NCI-H2171 (cell line): ENCODE measurements at places on chromosomes 1 and 21.

GRCh38 chr1:21447311-21447710, 7.4 kb downstream of the NBPF3 start:
- DNase-seq: no peak

DNA sequence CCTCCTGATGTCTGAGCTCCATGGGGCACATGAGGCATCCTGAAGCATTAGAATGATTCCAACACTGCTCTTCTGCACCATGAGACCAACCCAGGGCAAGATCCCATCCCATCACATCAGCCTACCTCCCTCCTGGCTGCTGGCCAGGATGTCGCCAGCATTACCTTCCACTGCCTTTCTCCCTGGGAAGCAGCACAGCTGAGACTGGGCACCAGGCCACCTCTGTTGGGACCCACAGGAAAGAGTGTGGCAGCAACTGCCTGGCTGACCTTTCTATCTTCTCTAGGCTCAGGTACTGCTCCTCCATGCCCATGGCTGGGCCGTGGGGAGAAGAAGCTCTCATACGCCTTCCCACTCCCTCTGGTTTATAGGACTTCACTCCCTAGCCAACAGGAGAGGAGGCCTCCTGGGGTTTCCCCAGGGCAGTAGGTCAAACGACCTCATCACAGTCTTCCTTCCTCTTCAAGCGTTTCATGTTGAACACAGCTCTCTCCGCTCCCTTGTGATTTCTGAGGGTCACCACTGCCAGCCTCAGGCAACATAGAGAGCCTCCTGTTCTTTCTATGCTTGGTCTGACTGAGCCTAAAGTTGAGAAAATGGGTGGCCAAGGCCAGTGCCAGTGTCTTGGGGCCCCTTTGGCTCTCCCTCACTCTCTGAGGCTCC, 11.1 kb upstream of the RASSF5 start:
- DNase-seq: no peak

DNA sequence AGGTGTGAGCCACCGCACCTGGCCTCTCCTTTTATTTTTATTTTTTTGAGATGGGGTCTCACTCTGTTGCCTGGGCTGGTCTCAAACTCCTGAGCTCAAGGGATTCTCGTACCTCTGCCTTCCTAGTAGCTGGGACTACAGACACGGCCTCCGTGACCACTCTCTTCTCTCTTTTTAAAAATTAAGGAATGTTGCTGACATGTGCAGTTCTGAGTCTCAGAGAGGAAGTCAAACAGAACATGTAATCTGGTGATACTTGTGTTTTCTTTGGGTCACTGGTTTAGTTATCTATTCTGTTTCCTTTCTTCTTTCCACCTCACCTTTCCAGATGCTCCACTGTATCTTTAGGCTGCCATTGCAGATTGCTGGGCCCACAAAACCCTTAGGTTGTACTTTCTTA, 2.7 kb downstream of the WDTC1 start:
- no peak for DNase-seq

GRCh38 chr1:204272505-204272904, 58.7 kb upstream of the GOLT1A start:
- DNase-seq: no peak

- DNase-seq: no peak
Measured at GRCh38 chr1:93148001-93148400, 32.2 kb downstream of the TMED5 start.

DNA sequence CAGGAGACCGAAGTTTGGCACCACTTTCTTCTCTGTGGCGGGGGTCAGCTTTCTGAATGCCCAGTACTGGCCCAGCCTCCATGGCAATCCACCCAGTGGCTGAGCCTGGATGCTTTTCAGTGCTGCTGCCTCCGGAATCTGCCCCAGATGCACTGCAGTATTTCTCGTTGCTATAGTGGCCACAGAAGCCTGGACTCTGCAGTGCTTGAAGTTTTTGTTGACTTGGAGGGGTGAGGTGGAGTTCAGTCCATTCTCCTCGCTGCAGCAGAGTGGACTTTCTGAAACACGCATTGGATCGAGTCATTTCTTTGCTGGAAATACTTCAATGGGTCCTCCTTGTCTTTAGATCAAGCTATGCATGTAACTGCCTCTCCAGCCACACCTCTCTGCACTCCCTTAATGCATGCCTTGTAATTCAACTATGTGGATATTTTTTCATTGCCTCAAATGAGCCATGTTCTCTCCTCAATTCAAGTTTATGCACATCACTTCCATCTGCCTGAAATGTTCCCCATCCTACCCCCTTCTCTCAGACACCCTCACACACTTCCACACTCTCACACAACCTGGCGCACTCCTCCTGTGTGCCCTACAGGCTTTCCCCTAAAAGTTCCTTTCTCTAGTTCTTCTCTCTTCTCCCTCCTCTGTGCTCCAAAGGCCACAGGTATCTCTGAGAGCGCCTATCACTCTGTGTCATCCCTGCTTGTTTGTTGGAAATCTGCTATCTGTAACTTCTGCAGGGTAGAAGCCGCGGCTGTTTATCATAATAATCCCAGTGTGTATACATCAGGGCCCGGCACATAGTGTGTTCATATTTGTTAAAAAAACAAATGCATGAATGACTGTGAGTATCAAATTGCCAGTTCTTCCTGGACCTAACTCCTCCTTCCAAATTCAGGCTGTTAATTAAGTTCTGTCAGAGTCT, 16.5 kb downstream of the ADAM30 start:
- DNase-seq: no peak

DNA sequence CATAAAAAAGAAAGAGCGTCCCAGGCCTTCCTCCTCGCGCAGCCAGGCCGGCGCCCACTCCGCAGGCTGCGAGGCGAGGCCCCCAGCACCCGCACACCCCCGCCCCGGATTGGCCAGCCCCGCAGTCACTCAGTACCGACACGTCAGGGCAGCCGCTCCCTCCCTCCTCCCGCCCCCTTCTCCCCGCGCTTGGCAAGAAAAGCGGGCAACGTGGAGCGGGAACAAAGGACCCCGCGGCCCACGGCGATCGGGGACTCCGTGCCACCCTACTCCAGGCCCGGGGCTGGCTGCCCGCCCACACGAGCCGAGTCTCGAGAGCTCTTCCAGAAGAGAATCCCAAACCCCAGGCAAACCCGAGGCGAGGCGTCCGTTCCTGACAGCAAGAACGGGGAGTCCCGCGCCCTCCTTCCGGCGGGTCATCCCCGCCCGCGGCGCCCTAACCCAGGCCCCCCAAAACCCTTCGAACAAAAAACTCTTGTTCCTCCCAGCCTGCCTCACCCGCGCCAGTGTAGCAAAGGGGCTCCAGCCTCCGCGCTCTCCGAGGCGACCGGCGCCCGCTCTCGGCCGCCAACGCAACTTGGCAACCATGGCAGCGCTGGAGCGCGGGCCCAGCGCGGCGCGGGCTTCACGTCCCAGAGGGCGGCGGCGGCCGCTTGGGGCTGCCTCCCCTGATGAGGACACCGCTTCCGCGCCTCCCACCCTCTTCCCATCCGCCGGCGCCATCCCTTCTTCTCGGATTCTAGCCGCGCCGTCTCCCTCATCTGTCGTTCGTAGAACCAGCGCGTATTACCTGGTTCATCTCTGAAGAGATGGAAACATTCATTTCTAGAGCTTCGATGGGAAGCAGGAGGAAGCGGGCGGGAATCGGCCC, 645 bp downstream of the IVNS1ABP start:
- peak; percentile 85 for DNase-seq

DNA sequence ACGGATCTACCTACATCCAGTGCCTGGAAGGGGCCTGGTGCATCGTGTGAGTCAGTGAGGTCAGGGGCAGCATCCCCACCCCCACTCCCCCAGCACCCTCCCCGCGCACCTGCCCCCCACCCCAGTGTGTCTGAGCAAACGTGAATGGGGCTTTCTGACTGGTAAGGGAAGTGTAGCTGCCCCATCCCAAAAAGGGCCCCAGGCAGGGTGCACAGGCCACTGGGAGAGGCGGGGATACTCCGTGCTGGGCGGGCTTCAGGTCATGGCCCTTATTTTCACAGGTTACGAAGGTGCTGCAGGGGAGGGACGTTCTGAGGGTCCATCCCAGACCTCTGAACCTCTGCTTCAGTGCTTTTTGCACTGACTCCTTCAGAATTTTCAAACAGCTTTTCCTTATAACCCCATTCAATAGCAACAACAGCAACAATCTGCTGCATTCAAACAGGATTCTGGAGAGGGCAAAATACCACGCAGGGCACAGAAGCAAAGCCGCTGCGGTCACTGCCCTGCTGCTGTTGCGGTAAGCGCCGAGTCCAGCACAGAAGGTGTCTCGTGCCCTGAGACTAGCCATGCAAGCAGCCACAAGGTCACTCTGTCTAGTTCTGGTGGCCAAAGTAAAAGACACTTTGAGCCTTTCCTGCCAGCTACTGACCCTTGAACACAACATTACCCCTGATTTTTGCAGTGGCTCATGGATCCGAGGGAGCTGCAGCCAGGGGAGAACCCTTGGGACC, 10.3 kb downstream of the TTC34 start:
- no peak for DNase-seq

DNA sequence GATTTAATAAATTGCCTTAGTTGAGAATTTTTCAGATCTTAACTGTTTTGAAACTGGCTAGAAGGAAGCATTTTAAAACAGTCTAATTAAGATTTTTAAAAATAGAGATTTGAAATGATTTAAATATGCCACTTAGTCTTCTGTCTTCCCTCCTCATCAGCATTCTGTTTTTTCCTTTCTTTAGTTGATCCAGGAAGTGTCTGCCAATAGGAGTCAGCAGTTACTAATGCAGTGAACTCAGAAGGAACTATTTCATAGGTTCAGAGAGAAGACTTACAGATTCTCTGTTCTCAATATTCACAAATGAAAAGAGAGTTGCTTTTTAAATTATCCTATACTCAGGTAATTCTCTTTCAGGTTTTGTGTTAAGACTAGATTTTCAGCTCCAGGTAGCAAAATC, 84.5 kb downstream of the RPS6KC1 start:
- no peak for DNase-seq

DNA sequence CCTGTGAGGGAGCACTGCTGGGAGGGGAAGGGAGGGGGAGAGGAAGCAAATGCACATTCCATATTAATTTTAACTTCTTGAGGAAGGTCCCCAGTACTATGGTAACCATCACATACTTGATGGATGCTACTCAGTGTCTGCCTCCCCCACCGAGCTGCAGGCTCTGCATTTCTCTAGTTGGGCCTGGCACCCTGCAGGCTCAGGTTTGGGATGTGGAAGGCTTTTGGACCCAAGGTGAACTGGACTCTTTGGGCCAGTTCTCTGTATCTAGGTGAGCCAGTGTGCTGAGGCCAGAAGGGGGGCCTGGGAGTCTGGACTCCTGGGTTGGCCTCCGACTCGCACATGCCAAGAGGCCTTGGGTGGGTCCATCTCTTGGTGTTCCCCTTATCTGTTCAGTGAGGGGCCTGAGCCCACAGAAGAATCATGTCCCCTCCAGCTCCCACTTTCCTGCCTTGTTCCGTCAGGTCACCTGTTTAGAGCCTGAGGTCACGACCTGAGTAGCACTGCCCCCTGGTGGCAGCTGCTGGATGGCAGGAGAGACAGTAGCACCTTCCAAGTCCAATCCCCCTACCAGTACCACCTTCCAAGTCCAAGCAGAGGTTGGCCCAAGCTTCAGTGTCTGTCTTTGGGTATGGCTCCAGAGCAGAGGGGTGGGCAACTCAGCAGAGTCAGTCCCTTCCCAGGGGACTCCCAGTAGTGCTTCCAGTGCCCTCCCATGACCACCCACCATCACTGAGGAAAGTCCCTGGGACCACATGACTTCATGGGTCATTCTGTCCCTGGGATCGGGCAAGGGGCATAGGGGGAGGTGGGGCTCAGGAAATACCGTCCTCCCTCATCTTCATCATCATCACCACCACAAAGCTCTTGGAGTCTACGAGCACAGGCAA, 241.8 kb downstream of the TRABD2B start:
- no peak for DNase-seq

DNA sequence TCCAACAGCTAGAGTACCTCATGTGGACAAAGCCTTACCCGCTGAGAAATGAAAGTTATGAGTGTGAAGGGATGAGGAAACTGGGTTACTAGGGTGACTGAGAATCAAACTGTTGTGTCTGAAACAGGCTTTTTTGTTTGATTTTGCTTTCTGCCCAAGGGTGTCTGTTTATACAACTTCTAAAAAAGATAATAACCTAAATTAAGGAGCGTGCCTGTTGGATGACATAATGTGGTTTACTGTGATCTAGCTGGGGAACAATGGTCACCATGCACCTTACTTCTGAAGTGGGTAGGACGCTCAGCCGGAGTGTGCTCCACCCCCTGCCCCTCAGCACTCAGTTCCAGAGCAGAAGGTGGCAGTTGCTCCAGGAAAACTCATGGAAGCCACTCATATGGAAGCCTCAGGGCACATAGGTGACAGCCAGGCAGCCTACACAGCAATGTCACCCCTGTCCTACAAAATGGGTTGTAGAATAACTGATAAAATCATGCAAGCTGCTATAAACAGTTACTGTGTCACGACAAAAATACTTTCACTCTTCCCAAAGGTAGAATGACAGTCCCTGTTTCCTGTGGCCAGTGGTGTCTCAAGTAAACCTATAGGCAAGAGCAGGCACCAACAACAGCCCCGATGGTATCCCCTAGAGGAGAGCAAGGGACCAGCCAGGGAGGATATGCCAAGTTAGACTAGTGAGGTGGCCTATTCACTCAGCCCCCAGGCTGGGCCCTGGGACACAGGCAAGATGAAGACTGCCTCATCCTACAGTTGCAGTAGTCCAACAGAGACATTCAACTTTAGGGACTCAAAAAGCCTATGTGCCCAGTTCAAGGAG, 29.3 kb downstream of the SIPA1L2 start:
- DNase-seq: no peak

- DNase-seq: no peak
Measured at GRCh38 chr21:42671778-42672593, 18.6 kb downstream of the PDE9A start.

DNA sequence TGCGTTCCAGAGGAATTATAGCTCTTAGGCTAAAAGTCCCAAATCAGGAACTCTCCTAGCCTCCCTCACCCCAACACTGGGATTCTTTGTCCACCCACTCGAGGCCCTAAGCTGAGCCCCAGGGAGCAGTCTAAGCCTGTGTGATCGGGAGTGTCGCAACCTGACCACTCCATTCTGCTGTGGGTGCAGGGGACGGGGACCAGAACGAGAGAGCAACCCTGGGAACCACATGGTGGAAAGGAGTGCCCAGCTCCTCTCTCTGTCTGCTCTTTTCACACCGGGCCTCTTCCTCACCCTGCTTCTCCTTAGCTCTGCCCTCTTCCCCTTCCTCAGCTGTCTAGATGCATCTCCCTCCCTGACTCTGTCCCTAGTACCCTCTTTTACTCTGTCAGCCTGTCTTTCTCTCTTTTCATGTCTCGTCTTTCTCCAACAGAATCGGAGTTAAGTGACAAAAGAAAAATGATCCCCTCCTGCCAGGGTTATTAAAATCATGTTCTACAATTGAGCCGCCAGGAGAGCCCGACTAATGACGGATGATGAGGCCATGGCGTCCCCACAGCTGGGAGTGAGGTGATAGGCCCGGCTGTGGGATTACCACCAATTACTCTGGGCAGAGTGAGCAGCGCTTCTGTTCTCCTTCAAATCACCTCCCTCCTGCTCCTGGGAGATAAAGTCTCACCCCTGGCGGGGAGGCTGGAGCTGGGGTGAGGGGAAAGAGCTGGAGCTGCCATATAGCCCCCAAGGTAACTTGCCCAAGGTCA, 34.5 kb upstream of the CSF3R start:
- no peak for DNase-seq
